Smooth muscle cell of the brain vasculature (primary cell): ENCODE measurements at places on chromosomes 1 and 21.

GRCh38 chr21:41653243-41653953, 113.5 kb downstream of the RIPK4 start:
- no peak for DNase-seq

GRCh38 chr1:228983661-228984060, 248.4 kb downstream of the RHOU start:
- no peak for DNase-seq

DNA sequence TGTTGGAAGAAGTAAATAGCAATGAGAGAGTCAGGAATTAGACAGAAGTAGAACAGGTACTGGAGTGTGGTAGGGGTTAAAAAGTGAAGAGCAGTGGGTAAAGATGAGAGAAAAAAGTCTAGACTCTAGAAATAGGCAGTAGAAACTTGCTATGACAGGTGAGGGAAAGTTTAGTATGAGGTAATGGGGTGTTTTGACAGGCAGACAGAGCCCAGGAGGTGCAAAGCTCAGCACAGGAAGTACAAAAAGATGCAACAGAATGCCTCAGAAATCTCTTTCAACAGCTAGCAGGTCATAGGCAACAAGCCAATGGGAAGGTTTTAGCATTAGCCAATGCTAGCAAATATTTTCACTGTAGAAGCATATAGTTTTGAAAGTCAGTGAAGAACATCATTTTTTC, 319.1 kb upstream of the SGIP1 start:
- DNase-seq, result no peak

GRCh38 chr1:107840725-107841124, 124.3 kb downstream of the VAV3 start:
- DNase-seq, result no peak

- DNase-seq, result no peak
Observed at GRCh38 chr21:42027822-42028765, 17.9 kb upstream of the ZBTB21 start.

DNA sequence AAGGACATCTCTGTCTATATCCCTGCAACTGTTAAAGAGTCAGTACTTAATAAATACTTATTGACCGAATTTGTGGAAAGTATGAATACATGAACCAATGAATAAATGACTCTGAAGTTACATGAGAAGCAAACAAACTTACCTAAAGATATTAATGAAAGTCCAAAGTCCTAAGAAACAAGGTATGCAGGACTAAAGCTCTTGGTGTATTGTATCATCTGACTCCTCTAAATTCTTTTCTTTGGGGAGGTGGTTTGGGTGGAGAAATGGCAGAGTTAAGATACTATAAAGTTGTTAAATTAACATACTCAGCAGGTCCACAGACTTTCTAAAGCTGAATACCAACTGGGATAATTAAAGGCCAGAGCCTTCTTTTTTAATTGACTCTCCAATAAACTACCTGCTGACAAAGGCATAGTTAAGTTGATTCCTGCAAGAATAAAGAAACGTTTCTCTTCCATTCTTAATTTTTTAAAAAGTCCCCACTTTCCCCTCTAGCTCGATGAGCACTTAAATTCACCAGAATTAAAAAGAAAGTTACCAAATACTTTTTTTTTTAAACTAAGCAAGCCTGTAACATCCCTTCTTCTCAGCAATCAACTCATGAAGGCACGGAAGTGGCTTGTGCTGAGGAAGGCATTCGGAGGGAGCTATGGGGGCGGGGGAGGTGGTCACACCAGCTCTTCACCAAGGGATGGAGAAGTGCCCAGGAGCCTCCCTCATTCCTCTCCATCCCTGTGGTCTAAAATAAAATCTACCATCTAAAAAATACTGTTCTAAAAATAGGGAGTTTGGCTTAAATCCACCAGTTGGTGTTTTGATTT, 61.1 kb downstream of the GADD45A start:
- DNase-seq, result no peak

DNA sequence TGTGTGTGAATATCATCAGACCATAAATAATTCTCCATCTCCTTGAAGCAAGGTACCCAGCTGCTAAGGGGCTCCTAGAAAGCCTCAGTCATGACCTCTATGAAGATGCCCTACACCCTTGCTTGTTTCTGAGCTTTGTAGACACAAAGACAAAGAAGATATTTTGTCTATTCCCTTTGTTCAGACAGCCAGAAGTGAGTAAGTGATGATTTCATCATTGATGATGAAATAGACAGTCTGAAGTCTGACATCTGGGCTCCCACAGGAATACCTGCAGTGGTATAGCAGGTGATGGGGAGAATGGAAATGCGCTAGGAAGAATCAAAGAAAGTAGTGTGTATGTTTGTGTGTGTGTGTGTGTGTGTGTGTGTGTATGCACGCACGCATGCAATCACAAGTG, 82.2 kb upstream of the DPT start:
- DNase-seq, result no peak

DNA sequence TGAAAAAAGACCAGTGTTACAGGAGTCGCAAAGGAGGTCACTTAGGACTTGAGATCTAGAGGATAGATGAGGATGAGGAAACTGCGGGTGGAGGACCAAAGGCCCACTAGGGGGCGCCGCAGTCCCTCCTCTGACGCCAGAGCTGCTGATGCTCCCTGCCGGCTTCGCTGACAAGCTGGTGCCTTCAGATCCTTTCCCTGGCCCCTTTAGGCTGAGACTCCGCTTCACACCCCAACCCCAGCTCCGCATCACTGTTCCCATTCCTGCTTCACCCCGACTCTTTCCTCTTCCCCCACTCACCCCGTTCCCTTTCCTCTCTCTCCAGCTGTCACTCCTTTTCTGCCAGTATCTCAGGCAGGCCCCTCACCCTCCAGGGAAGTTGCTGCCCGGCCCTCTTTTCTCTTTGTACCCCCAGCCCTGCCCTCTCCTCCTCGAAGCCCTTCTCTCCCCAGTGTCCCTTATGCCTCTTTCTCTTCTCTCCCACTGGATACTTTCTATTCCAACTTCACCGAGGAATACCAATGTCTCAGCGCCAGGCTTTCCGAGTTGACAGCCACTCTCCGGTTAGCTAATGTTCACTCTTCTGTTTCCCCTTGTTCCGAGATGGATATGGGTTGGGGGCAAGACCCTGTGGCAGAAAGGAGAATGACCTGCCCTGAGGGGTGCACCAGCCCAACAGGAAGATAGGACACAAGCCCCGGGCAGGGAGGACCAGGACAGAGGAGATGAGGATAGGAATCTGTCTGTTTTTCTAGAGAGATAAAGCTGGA, 4.5 kb downstream of the KCNJ9 start:
- no peak for DNase-seq

GRCh38 chr1:89523572-89524368, 859 bp upstream of the LRRC8B start:
- DNase-seq, result no peak

- no peak for DNase-seq
Observed at GRCh38 chr1:89287181-89288050, 14.8 kb upstream of the GBP5 start.

DNA sequence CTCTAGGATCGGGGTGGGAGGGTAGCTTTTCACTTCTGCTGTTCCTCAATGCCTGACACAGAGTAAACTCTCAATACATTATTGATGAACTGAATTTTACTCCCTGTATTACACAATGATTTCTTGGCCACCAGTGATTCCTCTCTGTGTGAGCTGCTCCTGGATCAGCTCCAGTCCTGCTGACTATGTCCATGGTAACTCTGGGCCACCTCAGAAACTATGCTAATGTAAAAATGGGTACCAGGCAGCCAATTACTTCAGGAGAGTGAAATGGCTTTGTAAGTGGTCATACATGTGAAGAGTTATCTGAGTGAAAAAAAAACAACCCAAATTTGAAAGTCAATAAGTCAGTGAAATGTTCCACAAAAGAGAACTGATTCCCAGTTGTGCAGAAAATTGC, 311.0 kb downstream of the KCNH1 start:
- no peak for DNase-seq

GRCh38 chr1:165738794-165739193, 29.9 kb downstream of the TMCO1 start:
- no peak for DNase-seq

DNA sequence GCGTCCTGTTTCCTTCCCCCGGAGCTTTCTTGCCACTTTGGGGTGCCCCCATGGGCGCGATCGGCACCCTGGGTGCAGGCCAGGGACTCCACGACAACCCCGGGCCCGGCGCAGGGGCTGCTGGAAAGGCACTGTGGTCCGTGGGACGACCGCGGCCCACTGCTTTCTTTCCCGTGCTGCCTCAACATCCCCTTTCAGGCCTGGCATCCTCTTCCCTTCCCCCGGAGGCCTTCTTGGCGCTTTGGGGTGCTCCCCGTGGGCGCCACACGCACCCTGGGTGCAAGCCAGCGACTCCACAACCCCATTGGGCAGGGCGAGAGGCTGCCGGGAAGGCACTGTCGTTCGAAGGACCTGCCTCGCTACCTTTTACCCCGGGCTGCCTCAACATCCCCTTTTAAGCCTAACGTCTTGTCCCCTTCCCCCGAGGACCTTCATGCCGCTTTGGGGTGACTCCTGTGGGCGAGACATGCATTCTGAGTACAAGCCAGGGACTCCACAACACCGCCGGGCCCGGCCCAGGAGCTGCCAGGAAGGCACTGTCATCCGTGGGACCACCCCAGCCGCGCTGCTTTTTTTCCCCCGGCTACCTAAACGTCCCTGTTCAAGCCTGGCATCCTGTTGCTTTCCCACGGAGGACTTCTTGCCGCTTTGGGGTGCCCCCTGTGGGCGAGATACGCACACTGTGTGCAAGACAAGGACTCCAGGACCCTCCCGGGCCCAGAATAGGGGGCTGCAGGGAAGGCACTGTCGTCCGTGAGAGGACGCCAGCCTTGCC, 137.8 kb downstream of the LIPI start:
- no peak for DNase-seq

GRCh38 chr1:41514381-41514780, 29.9 kb upstream of the EDN2 start:
- no peak for DNase-seq

- DNase-seq, result no peak
Observed at GRCh38 chr1:228471762-228472398, 15.3 kb upstream of the RNF187 start.

DNA sequence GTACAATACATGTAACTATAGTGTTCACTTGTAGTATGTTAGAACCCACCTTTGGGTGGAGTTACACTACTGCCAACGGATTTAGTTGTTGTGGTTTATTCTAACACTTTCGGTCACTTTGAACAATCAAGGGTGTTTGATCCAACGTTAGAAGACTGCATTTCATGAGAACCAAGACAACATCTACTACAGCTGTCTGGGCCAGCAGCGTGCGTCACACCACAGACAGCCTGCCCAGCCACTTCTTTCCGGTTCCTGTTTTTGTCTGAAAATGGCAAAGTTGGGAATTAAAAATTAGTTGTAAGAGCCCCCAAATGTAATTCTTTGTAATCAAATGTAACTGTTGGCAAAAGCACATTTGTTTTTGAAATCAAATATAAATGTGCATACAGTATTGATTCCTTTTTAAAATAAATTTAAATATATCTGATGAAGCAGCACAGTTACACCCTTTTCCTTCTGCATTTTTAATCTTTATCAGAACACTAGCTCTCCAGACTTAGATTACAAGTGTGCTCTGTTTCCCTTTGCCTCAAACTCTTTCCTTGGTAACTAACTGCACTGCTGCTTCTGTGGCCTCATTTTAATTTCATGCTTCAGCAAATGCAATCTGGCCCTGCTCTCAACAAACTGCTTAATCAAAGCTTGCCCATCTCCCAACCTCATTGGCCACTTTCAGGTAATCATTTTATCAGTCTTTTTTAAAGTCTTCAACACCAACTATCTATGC, 86.6 kb upstream of the DPH5 start:
- no peak for DNase-seq

DNA sequence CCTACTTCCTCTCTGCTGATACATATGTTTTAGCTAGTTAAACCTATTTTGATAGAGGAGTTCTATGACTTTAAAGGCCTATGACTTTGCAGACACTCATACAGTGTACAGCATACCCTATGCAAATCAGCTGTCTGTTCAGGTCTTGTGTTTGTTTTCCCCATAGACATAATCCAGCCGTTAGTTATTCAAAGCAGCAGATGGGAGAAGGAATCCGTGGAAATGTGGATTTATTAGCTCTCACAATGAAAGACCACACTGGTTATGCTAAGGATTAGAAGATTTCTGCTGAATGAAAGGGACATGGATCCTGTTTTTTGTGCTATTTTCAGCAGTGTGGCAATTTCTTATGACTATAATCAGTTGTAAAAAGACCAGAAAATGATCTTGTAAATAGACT, 59.8 kb downstream of the MAST2 start:
- DNase-seq, result no peak

DNA sequence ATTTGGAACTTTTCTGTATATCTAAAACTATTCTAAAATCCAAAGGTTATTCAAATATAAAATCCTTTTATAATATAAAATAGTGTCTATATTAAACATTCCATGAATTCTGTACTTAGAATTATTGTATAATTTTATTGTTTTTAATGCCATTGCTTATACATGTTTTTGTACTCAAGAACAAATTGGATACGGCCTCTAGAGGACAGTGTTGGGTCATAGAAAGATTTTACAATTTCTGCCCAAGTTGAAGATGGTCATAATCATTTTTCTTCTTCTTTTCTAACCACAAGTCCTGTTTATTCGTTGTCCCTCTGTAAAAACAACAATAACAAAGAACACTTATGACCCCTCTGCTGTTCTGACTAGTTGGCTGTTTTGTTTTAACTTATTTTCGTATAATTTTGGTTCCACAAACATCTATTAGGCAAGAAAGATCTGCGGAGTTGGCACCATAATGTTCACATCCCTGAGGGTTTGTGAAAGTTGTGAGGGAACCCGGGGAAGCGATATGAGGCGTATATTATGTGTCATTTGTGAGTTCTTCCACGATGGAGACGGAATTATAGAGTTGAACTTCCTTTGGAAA, 75.7 kb upstream of the KIF26B start:
- DNase-seq, result no peak

GRCh38 chr1:158248118-158248517, 6.1 kb upstream of the CD1A start:
- DNase-seq, result no peak
